ENCODE measurements at places on chromosomes 16 and 17.

- DNase-seq, result no peak
These were observed 52.5 kb upstream of the DHX40 start for GRCh38 chr17:59512844-59513385.

DNA sequence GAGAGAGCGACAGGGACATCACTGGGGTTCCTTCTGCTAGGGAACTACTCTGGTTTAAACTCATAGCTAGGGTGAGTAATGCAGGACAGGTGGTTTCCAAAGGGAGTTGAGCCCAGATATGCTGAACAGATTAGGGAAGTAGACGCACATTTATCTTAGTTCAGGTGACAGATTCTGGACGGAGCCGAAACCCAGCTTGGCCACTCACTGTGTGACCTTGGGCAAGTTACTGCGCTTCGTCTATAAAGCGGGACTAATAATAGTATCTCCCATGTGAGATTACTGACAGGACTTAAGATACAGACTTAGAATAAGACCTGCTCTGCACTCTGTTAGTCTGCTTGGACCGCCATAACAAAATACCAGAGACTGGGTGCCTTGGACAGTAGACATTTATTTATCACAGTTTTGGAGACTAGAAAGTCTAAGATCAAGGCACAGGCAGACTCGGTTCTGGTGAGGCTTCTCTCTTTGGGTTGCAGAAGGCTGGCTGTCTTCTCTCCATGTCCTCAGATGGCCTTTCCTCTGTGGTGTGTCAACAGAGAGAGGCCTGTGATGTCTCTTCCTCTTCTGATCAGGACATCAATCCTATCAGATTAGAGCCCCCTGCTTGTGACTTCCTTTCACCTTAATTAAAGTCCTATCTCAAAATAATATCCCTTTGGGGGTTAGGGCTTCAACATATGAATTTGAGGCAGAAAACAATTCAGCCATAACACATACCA, 12.1 kb downstream of the SCNN1G start:
- DNase-seq, result no peak

- DNase-seq, result no peak
These were observed 11.7 kb downstream of the DNAJA3 start for GRCh38 chr16:4437366-4437765.

- no peak for DNase-seq
These were observed 21.2 kb upstream of the EIF1 start for GRCh38 chr17:41667280-41668041.

DNA sequence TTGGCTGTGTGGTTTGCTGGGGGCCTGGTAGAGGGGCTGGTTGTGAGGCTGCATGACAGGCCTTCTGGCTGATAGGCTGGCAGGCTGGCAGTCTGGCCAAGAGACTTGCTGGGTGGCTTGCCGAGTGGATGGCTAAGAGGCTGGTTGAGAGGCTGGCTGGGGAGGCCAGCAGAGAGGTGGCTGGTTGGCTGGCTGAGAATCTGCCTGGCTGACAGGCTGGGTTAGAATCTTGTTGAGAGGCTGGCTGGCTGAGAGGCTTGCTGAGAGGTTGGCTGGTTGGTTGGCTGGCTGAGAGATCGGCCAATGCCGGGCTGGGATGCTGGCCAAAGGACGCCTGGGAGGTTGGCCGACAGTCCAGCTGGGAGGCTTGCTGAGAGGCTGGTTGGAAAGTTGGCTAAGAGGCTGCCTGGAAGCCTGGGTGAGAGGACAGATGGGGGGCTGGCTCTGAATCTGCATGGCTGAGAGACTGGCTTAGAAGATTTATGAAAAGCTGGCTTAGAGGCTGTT, 35.9 kb upstream of the ACSM2B start:
- no peak for DNase-seq

- DNase-seq, result no peak
These were observed 136.1 kb downstream of the RAB11FIP4 start for GRCh38 chr17:31527606-31528005.

DNA sequence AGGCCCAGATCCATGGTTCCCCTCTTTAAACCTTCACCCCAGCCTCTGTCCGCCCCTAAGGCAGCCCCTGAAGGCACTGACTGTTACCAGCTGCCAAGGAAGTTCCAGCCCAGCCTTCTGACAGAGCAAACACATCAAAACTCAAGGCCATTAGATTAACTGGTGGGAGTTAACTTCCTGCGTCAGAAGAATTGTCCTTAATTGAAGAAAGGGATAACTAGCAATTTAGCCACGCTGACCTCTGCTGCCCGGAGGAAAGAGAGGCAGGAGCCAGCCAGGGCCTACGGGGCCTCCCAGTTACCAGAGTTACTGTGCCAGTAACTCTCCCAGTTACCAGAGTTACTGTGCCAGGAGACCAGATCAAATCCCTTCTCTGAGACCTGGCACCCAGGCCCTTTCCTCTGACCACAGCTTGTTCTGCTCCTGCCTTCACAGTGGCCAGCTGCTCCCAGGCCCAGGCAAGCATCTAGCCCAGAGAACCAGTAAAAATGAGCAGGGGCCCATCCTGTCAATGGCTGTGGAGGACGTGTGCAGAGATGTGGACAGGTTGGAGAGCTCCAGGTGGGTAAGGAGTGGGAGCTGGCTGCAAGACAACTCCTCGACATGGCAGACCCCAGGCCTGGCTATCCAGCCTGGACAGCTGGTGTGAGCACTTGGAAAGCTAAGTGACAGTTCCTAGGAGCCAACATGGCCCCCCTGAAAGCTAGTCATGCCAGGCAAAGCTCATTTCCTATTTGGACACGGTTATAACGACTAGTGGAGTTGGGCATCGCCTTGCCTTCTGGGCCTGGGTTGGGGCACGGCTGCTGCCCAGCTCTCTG, 2.8 kb upstream of the PITPNM3 start:
- no peak for DNase-seq

- no peak for DNase-seq
These were observed 558 bp upstream of the ZFHX3 start for GRCh38 chr16:73048292-73049080.

GRCh38 chr16:88349903-88350900, 32.6 kb upstream of the ZNF469 start:
- no peak for DNase-seq

GRCh38 chr16:88784856-88785105, 239 bp downstream of the PIEZO1 start:
- DNase-seq, result no peak

DNA sequence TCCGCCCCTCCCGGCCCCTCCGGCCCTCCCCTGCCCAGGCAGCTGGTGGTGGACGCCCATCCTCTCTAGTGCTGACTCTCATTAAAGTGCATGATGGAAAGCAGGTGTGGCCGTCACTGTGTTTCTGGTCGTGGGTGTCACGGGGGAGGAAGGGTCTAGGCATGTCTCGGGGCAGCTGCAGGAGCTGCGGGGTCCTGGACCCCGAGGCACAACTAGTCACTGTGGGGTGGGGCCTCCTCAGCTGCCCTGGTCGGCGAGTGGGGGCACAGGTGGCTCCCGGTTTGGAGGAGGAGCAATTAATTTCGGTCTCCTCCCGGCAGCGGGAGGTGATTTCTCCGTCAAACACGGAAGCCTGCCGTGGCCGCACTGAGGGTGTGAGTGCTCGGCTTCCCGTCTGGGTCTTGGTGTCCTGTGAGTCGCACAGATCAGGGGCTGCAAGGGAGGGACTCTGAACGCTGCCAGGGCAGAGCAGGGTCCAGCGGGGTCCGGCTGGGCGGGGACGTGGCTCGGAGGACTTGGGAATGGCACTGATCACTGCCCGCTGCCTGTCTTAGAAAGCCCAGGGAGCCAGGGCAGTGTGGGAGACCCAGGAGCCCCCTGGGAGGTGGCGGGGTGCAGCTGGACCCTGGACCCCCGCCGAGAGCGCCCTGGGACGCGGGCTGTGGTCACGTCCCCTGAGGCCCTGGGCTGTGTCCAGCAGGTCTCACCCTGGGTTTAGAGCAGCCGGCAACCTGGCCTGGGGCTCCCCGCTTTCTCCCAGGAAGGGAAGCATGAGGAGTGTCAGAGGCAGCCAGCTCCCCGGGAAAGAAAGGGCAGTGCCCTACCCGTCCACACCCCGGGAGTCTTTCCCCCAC, 3.3 kb downstream of the TPSD1 start:
- no peak for DNase-seq

DNA sequence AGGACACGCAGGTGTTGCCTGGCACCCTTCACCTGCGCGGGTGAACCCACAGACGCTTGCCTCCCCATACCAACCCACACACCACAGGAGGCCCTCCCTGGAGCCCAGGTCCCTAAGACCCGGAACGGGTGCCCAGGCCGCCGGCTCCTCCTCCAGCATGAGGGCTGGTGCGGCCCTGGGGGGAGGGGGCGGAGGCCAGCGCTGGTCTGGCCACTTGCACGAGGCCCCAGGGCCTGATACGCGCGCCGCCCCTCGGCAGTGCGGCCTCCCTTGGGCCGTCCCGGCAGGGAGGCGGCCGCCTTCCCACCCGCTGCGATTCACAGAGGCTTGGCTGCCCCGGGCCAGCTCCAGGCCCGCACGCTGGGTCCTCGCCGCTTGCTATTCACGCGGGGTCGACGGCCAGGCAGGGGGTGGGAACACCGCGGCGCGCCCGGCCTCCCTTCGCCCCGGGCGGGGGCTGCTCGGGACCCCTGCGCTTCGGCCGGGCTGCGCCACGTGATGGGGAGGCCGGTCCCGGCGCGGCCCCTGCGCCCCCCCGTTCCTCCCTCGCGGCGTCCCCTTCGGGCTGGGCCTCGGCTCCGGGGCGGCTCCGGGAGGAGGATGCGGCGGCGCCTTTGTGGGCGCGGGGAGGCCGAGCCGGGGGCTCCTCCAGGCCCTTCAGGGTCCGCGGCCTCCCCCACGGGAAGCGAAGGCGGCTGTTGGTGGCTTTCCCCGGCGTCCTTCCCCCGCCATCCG, 685 bp downstream of the FASN start:
- peak; percentile 24 for DNase-seq

DNA sequence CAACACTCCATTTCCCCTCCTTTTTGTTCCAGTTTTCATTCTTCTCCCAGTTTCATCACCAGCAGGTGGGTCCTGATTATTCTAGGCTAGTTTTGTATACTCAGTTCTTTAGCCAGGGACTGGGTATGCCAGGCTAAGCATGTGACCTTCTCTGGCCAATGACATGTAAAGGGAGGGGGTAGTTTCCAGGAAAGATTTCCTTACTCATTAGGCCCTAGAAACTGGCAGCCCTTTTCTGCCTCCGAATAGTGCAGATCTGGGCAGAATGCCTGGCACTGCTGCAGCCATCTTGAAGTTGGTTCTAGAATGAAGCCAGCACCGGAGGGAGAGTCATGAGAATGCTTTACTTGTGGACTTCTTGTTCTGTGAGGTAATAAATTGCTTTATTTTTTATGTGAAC, 126.9 kb upstream of the AXIN2 start:
- DNase-seq, result no peak

DNA sequence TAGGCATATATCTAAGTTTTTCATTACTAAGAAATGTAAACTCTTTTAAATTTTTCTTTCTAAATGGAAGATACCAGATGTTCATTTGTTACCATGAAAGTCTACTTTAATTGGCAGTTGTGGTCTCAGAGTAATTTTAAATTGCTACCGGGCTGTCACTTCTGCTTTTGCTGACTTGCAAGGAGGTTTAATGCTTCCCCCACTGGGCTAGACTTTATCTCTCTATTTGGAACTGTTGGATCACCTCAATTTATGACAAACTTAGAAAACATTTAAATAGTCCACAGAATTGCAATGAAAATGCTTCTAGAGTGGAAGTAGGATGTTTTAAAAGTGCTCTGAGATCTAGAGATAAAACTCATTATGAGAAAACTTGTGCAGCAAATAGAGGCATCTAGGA, 479.8 kb upstream of the GOT2 start:
- DNase-seq, result no peak

DNA sequence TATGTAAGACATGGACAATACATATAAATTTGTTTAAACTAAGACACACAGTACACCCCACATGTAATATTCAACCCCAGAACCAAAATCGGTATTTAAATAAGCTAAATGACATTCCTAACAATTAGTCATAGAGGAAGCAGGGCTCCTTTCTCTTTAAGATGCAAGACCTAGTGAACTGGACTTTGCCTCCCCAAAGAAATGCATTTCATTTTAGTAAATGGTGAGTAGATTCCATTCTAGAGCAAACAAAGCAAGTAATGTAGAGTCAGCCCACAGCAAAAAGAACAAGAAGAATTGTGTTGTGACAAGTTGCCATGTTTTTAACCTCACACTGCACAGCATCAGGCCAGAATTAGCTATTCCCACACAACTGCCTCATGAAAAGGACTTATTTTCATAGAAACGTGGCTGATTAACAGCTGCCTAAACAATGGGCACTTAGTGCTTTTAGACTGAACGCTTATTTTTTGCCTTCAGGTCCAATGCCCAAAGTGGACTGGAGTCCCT, 14.4 kb downstream of the DNAJC7 start:
- DNase-seq, result no peak

DNA sequence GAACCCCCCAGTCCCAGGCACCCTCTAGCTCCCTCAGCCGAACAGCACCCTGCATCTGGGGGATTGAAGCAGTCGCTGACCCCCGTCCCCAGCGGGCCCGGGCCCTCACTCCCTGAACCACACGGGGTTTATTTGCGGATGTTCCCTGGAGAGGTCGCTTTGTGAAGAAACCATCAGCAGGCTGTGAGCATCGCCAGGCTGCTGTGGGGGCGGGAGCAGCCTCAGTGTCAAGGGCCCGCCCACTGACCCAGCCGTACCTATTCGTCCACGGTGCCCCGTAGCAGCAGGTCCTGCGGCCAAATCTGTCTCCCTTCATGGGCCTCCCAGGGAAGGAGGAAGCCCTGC, 6.4 kb upstream of the RAB40C start:
- DNase-seq, result no peak

GRCh38 chr16:82384017-82384416, 214.0 kb upstream of the MPHOSPH6 start:
- DNase-seq, result no peak

Measured in CD4-positive, alpha-beta T cell treated with Interferon alpha-2 for 1 hour (primary cell).